ENCODE measurements at places on chromosomes 6 and 20.

DNA sequence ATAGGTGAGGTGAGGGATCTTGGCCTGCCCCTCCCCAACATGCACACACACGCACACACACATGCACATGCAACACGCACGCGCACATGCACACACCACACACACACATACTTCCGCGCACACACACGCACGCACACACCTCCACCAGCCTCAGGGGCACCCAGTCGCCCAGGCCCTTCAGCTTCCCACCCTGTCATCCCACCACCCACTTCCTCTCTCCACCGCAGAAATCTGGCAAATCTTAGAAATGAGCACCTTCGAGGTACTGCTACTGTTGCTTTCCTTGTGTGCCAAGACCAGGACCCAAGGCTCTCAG is 1.2 kb downstream of the SPDEF start:
- DNase-seq: no peak

- DNase-seq: no peak
Measured at GRCh38 chr6:111941686-111942330, 68.6 kb upstream of the FYN start.

DNA sequence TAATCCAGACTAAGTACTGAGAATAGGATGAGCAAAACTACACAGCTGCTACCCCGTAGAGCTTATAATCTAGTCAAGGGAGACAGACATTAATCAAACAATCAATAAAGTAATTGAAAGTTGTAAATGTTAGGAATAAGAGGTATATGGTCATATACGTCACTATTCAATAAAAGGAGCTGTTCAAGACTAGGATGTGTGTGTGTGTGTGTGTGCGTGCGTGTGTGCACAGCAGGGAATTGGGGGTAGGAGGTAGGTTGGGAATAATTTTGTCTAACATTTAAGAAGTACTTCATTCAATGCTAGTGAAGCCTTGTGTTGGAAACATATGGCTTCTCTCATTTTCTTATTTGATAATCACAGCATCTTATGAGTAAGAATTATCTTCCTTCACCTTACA is 41.8 kb downstream of the SESN1 start:
- no peak for DNase-seq

GRCh38 chr6:137875058-137875520 is 8.0 kb downstream of the TNFAIP3 start:
- no peak for DNase-seq

GRCh38 chr20:57656252-57656820 is 36.1 kb upstream of the ZBP1 start:
- DNase-seq: no peak

DNA sequence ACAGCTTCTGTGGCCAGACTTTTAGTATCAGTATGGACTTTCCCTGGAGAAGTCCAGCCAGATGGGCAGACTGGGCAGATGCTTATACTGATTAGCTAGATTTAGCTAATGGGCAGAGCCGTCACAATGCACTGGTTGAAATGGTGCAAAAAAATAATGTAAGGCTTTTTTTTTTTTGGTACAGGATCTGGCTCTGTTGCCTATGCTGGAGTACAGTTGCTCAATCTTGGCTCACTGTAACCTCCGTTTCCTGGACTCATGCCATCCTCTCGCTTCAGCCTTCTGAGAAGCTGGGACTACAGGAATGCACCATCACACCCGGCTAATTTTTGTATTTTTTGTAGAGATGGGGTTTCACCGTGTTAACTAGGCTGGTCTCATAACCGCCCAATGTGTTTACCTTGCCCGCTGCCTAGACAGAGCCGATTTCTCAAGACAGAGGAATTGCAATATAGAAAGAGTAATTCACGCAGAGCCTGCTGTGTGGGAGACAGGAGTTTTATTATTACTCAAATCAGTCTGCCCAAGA is 16.4 kb upstream of the KIFC1 start:
- DNase-seq: no peak

GRCh38 chr6:154292855-154293519 is 63.6 kb downstream of the IPCEF1 start:
- DNase-seq: no peak

GRCh38 chr20:35301426-35301825 is 9.2 kb upstream of the FAM83C start:
- no peak for DNase-seq

DNA sequence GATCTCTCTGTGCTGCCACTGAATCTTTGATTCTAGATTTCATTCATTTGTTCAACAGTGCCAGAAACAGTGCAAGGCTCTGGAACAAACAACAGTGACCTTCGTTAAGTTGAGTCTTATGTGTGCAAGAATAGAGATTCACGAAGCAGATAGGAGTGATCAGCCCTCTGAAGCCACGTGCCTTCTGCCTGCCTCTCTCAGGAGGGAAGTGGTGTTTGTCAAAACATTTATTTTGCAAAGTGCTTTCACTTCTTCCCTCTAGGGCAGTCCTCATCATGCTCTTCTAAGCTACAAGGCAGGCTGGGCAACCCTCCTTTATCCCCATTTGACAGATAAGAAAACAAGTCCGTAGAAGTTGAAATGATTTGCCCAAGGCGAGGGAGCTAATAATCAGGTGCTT is 204.3 kb downstream of the TFAP2C start:
- no peak for DNase-seq

- no peak for DNase-seq
Measured at GRCh38 chr6:106783640-106784566, 154.5 kb downstream of the QRSL1 start.

- DNase-seq: no peak
Measured at GRCh38 chr6:44940367-44940766, 387.8 kb upstream of the RUNX2 start.

DNA sequence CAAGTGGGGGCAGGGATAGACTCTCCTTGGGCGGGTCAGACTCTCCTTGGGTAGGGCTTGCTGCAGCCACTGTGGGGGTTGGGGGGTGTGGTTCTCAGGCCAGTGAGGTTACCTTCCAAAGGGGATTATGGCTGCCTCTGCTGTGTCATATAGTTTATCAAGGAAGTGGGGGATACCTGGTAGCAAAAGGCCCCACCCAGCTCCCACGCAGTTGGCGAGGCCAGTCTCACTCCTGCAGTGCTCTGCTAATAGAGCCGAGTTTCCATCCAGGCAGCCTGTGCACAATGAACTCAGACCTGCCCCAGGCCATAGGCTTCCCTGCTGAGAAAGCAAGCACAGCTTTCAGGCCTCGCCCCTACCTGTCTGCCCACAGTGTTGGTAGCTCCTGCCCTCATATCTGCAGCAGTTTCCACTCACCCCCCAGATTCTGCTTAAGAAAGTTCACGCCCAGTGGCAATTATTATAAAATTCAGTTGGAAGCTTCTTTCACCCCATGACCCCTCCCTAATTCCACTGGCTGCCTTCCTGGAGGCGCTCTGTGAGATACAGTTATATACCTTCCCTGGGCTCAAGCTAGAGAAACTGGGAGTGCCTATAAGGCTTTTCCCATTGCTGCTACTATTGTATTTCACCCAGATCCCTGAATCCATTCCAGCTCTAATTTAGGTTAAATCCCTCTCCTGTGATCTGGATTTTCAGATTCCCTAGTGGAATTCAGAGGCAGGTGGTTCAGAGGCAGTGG is 56.1 kb downstream of the HDDC2 start:
- no peak for DNase-seq

GRCh38 chr20:13261460-13262301 is 40.6 kb downstream of the ISM1 start:
- DNase-seq: no peak

DNA sequence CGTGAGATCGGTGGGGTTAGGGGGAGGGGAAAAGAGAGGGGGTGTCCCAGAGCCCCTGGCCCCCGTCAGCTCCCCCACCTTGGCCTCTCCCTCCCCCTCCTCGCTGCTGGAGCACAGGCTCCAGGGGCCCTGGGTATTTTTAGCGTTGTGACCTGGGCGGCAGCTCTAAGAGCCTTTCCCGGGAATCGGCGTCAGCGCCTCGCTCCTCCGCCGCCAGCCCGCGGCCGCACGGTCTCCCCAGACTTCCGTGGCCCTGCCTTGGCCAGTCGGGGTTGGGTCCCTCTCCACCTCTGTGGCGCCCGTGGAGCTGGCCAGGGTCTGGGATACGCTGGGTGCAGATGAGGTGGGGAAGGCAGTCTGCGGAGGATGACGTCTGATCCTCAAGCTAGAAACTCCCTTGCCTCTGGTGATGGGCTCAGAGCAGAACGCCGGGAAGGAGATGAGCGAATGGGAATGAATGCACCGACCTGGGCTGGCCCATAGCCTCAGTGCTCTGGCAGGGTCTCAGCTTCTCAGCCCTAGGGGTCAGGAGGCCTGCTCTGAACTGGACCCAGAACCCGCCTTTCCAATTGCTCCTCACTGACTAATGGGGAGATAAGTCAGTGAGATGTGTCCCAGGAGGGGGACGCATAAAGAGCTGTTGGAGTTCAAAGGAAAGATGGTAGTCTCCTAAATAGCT is 883 bp upstream of the DBNDD2 start:
- peak; percentile 57 for DNase-seq

Measured in anterior cingulate cortex (tissue), 58 donors.